NCI-H1105 treated with DMSO at 0.1 percent for 48 hours (cell line): ENCODE measurements at places on chromosomes 1 and 21.

DNA sequence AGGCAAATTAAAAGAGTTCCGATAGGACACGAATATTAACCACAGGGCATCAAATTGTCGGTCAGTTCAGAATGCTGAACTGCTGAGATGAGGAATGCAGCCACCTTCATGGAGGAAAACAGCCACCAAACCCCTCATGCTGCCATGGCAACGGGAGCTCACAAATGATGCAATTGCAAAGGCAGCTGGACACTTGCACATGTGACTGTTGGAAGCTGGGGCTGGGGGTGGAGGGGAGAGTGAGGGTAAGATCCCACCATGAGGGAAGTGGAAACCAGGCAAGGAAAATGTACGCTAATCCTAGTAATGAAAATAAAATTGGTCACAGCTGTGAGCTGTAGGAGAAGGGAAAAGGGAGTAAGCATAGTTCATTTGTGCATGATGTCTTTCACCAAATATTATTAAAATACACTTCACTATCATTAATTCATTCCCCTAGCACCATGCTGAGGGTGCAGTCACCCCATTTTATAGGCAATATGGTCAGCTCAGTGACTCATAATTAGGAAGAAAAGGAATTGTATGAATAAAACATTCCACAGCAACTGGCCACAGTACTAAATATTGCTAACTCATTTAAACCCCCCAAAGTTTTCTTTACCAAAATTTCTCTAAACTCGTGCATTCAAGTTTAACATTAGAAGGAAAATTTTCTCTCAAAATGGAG is 15.3 kb downstream of the BECN2 start:
- no peak for DNase-seq

DNA sequence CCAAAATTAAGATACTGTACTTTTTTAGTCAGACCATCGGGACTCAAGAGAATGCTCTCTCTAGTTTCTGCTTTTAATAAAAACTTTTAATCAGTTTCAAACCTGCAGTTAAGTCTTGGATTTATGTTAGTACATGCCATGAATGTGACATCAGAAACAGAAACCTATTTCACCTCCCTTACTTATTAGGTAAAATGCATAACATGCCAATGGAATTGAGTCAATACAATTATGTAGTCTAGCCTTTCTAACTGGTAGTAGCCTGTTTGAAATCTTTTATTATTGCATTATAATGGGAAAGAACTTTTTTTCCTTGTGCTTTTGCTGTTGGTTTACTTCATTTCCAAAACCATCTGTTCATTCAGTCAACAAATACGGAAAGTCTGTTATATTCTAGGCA is 4.8 kb downstream of the PHACTR4 start:
- DNase-seq: no peak

GRCh38 chr1:65067491-65068201 is 80.4 kb upstream of the AK4 start:
- DNase-seq: peak; percentile 80

DNA sequence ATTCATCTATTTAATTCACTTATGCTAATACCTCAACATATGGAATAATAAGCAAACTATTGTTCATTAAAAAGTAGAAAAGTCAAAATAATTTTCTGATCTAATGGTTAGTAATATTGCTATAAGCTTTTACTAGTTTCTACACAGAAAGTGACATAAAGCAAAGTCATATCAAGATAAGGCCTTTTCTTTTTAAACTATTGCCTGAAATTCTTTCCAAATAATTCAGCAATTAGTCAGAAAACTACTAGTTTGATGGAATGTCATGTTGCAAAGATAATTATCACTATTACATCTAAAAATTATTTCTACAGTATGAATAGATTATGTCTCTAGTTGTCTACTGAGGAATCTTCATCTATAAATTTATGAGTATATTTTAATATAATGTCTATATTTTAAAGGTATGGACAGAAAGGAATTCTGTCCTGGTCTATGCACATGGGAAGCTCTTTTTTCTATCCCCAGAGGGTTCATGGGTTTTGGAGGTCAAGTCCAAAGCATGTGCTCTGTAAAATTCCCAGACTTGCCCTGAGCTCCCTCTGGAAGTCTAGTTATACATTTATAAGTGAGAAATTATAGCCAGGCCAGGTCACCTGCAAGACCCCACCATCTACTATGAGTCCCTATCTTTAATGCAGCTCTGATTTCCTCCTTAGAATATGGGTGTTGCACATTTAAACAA is 84.6 kb upstream of the DPYD start:
- no peak for DNase-seq

DNA sequence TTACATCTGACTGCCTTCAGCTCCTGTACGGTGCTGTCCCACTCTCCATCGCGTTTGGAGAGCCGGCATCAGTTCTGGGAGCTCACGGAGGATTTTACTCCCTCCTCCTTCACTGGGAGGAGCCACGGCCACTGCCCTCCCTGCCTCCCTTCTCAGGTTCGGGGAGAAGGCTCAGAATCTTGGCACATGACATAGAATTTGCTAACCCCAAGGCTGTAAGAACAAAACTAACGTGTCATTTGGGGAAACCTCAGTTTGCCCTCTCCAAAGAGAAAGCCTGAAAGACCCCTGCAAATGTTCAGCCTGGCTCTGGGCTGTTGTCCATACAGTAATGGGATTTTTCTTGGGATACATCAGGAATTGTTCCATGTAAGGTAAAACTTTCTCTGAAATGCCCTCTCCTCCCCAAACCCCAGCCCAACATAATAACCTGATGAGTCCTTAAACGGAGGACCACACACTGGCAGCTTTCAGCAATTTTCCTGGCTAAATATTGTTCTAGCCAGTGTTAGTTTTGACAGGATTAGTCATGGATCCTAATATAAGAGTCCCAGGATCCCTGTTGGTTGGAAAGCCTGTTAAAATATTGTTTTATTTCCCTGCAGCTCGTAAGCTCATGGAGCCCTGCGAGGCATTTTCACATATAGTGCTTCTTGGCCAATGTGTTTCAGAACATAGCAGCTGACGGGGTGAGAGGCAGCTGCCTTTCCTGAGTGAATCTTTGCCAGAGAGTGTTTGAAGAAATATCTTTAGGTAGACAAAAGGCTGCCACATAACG is 98.8 kb downstream of the RHOU start:
- no peak for DNase-seq

DNA sequence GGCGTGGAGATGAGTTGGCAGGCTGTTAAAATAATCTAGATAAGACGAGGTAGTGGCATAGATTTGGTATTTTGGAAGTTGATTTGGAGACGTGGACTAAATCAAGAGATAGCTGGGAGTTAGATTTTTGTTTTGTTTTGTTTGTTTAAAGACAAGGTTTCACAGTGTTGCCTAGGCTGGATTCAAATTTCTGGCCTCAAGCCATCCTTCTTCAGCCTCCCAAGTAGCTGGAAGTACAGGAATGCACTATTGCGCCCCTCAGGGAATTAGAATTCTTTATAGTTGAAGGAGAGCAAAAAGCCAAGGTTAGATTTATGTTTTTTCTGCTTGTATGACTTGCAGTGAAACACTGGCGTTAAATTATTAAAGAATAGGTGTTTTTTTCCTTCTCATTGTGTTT is 22.3 kb upstream of the SNRPE start:
- DNase-seq: no peak

GRCh38 chr1:181485287-181486097 is 2.2 kb downstream of the CACNA1E start:
- peak; percentile 87 for DNase-seq

DNA sequence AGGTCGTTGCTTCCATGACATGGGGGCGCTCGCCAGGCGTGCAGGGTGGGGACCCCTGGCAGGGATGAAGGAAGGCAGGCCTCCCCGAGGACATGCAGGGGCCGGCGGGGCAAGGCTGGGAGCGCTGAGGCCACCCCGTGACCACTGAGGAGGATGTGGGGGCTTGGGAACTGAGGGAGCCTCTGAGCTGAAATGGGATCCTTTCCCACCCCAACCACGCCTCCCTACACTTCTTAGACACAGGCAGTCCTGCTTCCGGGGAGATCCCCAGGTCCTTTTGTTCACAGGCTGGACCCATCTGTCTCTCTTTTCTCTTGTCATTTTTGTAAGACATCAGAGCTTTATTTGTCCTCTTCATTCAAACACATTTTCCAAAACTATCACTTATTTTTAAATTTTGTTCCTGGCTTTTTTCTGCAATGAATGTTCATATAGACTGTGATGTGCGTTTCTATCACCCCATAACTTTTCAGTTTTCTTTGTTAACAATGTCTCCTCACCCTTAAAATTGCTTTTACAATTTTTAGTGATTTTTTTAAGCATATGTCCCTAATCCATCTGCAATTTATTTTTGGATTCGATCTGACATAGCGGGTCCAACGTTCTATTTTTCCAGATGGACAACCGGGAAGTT is 156.7 kb upstream of the BACE2 start:
- DNase-seq: no peak

GRCh38 chr1:230591678-230592077 is 50.6 kb upstream of the COG2 start:
- DNase-seq: no peak
